Nucleus accumbens (tissue), 56 donors: ENCODE measurements at places on chromosomes 5 and 9.

- no peak for DNase-seq
Observed at GRCh38 chr5:10482791-10483530, 41.3 kb downstream of the ROPN1L start.

DNA sequence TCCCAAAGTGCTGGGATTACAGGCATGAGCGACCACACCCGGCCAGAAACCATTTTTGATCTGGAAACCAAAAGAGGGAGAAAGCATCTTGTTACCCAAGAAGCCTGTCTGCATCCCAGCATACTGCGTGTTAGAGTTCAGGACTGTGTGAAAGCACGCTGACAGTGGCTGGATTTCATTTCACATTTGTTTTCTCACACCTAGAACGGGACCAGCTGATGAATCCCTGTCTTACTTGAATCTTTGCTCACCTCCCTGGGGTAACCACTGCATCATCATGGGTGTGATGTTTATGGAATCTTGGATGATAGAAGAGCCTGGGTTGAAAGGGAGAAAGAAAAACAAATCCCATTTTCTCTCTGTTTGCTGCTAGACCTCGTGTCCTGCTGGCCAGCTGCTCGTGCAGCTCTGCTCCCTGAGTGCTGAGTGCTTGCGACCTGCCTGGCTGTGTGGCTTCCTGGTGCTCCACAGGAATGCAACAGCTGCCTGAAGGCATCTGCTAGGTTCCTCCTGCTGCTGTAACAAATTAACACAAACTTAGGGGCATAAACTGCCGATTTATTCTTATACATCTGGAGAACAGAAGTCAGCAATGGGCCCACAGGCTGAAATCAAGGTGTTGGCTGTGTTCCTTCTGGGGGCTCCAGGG, 378.3 kb upstream of the DAP start:
- no peak for DNase-seq

- no peak for DNase-seq
Observed at GRCh38 chr9:114389612-114390368, 2.0 kb upstream of the AKNA start.

DNA sequence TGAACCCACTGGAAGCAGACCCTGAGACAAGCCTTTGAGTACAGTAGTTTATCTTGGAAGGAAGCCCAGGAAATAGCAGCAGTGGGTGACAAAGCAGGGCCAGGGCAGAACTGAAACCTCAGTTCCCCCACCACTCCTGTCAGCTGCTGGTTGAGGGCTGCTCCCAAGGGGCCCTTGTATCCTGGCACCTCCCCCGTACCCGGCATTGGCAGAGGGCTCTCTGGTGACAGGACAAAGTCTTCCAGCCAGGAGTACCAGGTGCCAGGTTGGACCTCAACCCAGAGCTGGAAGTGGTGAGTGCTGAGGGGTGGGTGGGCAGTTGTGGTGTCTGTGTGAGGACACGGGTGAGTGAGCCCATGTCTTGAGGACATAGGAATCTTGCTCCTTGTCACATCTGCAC, 123.3 kb downstream of the PHF2 start:
- no peak for DNase-seq

GRCh38 chr9:91301161-91301560, 60.6 kb downstream of the AUH start:
- no peak for DNase-seq

DNA sequence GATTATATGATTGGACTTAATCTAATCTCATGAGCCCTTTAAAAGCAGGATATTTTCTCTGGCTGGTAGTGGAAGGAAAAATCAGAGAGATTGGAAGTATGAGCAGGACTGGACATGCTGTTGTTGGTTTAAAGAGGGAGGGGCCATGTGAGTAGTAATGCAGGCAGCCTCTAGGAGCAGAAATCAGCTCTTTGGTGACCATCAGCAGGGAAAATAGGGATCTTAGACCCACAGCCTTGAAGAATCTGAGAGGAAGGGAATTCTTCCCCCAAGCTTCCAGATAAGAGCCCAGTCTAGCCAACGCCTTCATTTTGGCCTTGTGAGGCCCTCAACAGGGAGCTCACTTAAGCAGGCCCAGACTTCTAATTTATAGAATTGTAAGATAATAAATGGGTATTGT, 9.5 kb downstream of the SH3GL2 start:
- no peak for DNase-seq

DNA sequence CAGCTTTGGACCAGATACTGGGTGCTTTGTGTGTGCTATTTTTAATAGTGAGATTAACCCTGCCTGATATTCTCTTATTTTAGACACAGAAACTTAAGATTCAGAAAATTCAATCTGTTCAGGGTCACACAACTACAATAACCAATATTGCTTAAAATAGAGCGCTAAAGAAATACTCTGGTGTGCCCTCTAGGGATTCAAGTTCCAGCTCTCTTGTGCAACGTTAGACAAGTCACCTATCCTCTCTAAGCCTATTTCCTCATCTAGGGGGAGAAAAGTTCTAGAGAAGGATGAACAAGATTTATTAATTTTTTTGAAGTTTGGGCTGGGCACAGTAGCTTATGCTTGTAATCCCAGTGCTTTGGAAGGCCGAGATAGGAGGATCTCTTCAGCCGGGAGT, 2.1 kb upstream of the SCAI start:
- DNase-seq: no peak

DNA sequence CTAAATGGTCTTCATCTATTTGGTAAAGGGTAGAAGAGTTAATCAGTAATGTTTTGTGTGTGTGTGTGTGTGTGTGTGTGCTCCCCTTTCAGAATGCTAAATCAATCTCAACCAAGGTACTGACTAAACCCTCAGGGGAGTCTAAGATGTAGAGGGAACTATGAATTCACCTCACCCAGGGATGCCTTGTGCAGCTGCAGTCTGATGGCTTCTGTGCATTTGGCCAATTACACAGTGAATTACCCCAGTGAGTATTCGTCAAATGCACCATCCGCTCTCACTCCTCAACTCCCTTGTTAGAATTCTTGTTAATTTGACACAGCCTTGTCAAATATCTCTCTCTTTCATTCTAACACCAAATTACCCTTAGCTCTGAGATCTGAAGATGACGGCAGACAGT, 234.6 kb downstream of the GABRB2 start:
- no peak for DNase-seq

GRCh38 chr9:108707120-108707519, 148.7 kb downstream of the ACTL7B start:
- DNase-seq: no peak

GRCh38 chr9:108035487-108035886, 545.9 kb upstream of the KLF4 start:
- DNase-seq: no peak

DNA sequence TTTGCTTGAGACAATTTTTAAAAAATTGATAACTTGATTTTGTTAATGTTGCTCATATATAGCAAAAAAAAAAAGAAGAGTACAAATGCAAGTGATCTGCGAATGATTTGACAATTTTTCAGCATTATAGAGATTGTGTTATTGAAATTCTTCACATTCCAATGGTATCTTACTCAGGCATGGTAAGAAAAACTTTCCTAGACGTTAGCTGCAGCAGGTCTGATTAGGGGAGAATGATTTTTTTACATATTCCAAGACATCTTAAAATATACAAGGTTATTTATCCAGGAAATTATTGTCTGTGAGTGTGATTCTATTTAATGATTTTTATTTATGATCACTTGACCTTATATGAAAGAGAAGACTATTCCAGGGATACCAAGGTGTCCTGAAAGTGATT, 361.9 kb downstream of the MAT2B start:
- no peak for DNase-seq

- no peak for DNase-seq
Observed at GRCh38 chr5:37786416-37786815, 53.4 kb downstream of the GDNF start.

DNA sequence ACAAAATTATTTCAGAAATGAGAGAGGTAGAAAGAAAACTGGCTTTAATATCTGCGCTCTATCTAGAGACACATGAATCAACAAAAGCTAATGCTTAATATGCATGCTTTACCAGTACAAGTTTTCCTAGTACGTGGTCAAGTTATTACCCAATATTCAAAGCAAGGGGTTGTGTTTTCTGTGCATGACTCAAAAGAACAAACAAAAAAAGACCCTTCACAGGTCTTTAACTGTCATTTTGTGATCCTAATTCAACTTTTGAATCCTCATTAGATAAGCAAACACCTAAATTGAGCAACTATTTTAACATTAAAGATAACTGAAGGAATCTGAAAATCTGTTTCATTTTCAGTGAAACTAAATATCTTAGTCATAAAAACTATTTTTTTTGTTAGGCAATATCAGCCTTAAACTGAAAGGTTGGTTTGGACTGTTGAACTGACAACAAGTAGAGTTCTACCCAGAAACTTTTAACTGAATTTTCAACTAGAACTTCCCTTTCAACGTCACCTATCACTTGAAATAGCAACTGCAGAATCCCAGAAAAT, 12.5 kb downstream of the ST8SIA4 start:
- no peak for DNase-seq

GRCh38 chr9:100583014-100583802, 5.3 kb downstream of the CAVIN4 start:
- DNase-seq: no peak

GRCh38 chr5:157308836-157309465, 43.0 kb downstream of the CYFIP2 start:
- no peak for DNase-seq
